T-cell (primary cell): ENCODE measurements at places on chromosomes 4 and X.

DNA sequence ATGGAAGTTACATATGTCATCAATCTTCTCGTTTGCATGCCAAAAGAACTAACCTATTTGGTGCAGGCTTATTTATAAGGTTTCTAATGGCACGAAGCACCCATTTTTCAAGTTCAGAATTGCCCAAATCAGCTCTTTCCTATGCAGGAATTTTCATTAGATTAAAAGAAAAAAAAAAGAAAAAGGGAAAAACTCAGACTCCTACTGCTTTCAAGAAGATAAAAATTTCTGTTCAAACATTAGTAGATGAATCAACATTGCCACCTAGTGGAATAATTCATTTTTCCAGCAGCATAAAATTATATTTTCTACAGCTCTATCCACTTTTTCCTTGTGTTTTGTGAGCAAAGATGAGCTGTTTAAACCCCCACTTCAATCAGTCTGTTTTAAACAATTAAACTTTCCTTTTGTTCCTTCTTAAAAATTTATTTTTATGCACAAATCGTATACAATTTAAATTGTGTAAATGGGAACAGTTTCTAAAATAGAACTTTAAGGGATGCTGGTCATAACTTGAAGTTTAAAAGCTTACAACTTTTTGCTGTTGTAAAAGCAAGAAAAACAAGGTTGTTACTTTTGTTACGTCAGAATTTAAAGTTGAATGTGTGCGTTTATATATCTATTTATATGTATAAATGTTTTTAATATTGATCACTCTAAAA, 309.9 kb downstream of the ARAP2 start:
- no peak for DNase-seq

DNA sequence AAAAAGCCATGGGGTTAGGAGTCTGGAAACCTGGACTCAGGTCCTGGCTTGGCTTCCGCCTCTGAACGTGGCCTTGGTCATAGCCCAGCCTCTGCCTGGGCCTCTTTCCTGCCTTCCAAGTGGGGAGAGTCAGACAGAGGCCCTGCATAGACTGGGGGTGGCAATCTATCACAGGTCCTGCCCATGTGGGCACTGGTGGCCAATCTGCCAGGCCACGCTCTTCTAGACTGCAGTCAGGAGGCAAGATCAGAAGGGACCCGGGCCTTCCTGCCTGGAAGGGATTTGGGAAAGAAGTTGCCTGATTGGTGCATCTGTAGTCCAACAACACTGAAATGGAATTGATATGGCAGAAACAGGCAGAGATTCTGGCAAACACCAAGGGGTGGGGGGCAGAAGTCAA, 46.1 kb downstream of the CNGA2 start:
- no peak for DNase-seq

DNA sequence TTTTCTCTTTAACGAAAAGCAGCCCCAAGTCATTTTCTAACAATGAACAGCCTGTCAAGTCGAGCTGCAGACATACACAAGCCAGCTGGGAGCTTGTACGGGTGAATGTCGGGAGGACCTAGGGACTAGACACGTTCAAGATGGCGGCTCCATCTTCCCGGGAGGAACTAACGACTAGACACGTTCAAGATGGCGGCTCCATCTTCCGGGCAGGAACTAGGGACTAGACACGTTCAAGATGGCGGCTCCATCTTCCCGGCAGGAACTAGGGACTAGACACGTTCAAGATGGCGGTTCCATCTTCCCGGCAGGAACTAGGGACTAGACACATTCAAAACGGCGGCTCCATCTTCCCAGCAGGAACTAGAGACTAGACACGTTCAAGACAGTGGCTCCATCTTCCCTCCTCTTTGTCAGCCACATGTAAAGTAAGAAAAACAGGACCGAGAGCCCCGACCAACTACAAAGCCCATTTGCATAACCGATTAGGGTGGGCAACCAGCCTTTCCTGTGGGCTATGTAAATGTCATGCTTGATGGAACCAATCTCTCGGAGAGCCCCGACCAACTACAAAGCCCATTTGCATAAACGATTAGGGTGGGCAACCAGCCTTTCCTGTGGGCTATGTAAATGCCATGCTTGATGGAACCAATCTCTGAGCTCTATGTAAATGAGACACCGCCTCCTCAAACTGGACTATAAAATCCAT, 175.5 kb downstream of the DHRSX start:
- no peak for DNase-seq

GRCh38 chr4:49063670-49064069, 77.6 kb downstream of the CWH43 start:
- DNase-seq, result no peak

DNA sequence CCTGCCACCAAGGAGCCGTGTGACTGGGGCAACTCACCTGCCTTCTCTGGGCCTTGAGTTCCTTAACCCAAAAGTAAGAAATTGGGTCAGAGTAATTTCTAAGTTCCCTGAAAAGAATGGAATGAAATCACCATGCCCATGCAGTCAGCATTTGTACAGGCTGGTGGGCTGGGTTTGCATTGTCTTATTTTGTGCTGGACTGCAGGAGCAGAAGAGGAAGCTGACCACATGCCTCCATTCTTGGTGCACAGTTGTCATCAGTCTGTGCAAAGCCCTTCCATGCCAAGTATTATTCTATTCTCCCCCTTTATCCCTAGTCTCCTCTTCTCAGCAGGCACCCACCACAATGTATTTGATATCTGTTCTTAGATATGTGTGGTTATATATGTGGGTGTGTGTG, 56.3 kb downstream of the FHDC1 start:
- no peak for DNase-seq

GRCh38 chr4:133759428-133759827, 442.2 kb downstream of the PABPC4L start:
- no peak for DNase-seq

- no peak for DNase-seq
Measured at GRCh38 chr4:153844144-153844543, 55.3 kb upstream of the SFRP2 start.

DNA sequence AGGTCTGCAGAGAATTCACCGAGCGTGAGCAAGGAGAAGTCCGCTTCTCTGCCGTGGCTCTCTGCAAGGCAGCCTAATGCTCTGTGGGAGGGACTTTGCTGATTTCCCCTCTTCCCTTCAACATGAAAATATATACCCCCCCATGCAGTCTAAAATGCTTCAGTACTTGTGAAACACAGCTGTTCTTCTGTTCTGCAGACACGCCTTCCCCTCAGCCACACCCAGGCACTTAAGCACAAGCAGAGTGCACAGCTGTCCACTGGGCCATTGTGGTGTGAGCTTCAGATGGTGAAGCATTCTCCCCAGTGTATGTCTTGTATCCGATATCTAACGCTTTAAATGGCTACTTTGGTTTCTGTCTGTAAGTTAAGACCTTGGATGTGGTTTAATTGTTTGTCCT, 11.3 kb downstream of the UCHL1 start:
- DNase-seq, result no peak

DNA sequence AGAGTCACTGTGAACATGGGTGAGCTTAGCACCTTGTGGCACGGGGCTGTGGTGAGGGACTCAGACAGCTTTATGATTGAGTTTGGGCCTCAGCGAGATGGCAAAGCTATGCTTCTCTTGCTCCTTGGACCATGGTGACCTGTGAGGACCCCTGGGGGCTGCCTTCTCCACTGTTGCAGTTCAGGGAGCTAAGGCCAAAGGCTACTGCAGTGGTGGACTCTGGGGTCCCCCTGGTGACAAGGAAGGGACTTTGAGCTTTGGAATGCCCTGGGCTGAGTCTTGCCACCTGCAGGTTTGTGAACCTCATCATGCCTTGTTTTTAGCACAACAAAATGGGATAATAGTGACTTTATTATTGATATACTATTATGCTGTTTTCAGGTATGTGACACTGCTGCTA, 36.5 kb downstream of the TBL1X start:
- DNase-seq, result no peak

DNA sequence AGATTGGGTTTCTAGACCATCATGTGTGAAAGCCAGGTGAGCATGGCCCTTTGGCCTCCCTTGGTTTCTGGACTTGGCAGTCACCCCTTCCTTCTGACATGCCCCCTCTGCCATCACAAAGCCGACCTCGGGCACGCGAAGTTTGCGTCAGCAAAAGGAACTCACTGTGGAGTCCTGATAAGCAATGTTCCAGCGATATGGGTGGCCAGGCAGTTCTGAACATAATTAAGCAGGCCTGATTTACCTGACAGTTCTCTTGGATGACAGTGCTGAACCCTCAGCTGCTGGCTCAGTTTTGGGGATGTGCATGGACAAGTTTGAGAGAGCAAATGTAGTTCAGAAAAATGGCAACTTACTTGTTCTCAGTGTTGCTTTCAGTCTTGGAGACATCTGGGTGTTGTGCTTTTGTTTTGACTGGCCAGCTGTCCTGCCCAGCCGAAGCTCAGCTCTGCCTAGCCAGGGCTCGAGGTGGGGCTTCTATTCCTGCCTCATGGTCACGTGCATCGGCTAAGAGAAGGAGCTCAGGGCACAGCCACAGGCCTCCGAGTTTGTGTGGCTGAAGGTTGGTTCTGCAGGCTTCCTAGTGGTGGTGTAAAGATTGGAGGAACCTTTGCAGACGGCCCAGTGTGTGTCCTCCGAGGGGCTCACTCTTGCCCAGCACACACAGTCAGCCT, 78.3 kb downstream of the CLDN34 start:
- DNase-seq, result no peak

DNA sequence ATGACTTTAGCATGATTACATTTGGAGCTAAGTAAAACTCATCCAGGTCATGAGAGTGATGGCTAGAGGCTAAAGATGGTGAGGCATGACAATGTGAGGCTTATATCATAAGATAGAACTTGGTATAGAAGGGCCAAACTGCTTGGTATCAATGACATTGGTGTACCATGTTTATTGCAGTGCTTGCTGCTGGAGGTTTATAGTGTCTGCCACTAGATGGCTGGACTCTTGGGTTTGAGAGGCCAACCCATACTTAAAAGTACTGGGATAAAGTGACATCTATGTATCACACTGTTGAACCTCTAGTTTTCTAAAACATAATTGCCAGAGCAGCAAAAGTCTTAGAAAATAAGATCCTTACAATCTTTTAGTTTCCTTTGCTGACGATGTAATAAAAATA, 83.0 kb upstream of the TACR3 start:
- no peak for DNase-seq

GRCh38 chrX:18377796-18378195, 23.3 kb upstream of the SCML2 start:
- peak; percentile 13 for DNase-seq

DNA sequence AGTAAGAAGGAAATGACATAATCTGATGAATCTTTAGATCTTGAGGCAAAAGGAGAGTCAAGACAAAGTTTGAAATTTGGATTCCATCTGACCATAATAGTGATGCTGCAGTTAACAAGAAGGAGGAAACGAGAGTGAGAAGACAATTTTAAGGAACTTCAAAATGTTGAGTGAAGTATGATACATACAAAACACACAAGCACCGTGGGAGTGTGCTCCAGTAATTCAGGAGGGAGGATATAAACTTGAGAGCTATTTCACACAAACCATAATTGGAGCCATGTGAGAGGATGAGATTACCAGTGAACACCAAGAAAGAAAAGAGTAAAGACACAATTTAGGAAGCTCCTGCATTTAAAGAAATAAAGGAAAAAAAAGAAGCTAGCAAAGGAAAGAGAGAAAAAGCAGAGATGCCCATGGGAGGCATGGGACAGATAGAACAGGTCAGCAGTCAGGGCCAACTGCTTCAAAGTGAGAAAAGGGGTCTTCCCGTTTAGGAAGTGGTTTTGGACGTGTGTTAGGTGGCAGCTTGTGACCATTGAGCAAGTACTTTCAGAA, 150.7 kb upstream of the SLC7A11 start:
- DNase-seq, result no peak

DNA sequence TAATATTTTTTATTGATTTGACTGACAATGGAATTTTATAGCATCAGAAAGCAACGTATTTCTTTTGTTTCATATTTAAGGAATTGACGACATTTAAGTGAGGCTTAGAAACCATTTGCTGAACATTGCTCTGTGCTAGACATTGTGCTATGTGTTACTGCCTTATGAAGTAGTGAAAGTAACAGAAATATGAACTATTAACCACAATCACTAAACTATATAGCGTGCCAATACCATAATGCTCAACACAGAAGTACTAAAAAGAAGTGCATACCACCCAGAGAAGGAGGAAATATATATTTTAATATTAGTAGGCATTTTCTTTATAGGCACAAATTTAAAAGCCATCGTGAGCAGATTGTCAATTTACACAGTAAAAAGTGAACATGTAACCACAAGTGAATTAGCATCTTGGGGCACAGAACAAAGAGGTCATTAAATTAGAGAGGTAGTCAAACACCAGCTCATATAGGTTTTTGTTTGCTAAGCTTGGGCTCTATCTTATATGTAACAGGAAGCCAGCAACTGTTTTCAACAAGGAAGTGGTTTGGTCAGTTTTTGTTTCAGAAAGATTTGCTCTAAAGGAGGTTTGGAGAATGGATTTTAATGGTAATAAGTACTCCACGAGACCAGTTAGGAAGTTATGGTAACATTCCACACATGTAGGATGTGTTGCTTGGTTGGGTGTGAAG, 270.7 kb downstream of the GRXCR1 start:
- no peak for DNase-seq

DNA sequence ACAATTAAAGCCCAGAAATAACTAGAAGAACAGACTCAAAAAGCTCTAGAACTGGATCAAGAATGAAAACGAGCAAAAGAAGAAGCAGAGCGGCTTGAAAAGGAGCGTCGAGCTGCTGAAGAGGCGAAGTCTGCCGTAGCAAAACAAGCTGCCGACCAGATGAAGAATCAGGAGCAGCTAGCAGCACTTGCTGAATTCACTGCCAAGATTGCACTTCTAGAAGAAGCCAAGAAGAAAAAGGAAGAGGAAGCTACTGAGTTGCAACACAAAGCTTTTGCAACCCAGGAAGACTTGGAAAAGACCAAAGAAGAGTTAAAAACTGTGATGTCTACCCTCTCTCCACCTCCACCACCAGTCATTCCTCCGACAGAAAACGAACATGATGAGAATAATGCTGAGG, 56.1 kb upstream of the PPP4R3C start:
- no peak for DNase-seq

GRCh38 chr4:157225096-157225495, 4.6 kb downstream of the GRIA2 start:
- no peak for DNase-seq

DNA sequence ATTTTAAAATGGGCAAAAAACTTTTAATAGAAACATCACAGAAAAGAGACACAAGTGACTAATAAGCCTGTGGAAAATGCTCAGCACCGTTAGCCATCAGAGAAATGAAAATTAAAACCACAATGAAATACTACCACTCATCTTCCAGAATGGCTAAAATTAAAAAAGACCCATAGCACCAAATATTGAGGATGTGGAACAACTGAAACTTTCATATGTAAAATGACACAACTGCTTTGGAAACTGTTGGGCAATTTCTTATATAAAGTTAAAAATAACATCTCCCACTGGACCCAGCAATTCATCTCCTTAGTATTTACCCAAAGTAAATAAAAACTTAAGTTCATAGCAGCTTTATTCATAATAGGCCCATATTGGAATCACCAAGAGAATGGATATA, 94.2 kb downstream of the TENM3 start:
- DNase-seq, result no peak

DNA sequence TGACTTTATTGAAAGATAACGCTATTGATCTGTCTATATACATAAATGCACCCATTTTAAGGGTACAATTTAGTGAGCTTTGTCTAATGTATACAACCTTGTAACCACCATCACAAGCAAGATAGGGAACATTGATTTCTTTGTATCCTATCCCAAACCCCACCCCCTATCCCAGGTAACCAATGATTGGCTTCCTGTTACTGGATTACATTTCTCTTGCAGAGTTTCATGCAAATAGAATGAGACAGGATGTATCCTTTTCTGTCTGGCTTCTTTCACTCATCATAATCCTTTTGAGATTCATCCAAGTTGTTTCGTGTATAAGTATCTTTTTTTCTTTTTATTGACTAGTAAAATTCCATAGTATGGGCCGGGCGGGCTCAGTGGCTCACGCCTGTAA, 1.6 kb upstream of the GRIPAP1 start:
- no peak for DNase-seq

GRCh38 chr4:145406970-145407369, 74.7 kb upstream of the SMAD1 start:
- no peak for DNase-seq
